Activated naive CD4-positive, alpha-beta T cell treated with anti-CD3 and anti-CD28 coated beads, Interleukin-2, amount 10 ng/mL, durations not matched to agents 7 days and 5 days (primary cell): ENCODE measurements at places on chromosomes 11 and 22.

DNA sequence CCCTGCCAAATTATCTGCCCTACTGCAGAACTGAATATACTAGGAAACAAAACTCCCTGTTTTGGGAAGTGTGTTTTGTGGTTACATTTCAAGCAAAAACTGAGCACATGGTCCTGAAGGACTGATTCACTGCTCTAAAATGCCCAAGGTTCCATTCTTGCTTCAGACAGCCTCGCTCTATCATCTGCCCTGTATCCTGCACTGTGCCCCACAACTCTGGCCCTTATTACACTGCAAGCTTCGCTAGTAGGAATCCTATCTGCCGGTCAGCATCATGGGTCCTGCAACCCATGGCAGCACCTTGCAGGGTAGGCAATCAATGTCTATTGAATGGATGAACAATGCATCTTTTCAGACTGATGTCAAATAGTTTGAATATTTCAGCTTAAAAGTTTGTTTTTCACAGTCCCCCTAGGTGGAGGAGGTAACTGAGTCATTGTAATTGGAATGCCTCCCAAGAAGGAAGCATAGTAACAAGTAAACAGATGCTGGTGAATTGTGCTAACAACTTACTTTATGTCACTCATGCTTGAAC, 21.3 kb downstream of the LAYN start:
- DNase-seq, result no peak

GRCh38 chr22:43996170-43996980, 27.7 kb upstream of the PARVB start:
- DNase-seq, result peak; percentile 82

- DNase-seq, result peak; percentile 39
Observed at GRCh38 chr22:31628969-31629708, 32.9 kb downstream of the PISD start.

DNA sequence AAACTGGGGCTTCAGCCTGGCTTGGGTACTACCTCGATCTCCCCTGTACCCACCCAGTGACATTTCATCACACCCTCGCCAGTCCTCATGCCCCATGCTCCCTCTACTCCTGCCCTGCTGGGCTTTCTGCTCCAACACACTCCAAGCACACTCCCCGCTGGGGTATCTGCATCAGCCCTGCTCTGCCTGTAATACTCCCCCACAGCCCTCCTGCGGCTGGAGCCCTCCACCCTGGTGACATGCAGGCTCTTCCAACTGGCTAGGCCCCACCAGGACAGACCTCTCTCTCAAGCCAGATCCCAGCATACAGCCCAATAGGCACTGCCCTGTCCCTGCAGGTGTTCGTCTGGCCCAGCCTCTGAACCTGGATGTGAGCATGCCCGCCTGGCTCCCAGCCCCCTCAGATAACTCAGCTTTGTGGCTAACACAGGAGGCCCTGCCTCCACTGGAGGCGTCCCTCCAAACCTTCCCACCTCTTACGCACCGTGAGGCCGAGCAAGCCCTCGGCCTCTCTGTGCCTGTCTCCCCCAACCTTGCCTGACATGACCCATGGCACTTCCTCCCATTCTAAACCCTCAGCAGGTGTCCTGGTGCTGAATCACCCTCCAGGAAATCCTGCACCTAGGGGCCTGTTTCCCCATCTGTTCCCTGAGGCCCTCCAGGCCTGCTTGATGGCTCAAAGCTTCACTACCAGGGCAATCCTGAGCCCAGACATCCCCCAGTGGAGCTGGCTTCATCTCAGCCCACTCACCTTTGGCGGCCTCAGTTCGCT, 33.5 kb upstream of the TXNRD2 start:
- no peak for DNase-seq

DNA sequence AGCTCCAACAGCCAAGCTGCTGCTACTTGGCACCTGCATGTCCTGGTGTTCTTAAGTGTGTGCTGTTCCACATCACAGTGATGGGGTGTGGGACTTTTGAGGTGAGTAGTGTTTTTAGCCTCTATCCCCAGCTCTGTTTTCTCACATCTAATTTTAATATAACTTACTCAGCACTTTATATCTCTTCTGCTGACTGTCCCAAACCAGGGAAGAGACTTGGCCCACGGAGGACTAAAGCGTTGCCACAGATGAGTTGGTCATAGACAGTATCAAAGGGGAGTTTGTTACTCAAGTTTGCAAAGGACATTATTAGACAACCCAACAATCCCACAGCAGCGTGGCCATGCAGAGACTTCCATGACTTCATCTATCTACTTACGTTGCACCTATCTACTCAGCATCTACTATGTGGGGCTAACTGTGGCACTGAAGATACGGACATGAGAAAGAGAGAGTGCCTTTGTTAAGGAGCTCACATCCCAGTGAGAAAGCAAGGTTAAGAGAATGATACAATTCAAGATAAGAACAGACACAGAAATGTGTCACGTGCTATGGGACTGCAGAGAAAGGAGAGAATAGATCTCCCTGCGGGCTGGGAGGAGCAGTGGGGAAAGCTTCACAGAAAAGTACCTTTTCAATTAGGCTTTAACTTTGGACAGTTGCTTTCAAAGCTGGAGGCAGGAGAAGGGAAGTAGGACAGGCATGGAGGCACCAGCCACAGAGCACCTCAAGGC, 82.4 kb downstream of the ME3 start:
- no peak for DNase-seq

DNA sequence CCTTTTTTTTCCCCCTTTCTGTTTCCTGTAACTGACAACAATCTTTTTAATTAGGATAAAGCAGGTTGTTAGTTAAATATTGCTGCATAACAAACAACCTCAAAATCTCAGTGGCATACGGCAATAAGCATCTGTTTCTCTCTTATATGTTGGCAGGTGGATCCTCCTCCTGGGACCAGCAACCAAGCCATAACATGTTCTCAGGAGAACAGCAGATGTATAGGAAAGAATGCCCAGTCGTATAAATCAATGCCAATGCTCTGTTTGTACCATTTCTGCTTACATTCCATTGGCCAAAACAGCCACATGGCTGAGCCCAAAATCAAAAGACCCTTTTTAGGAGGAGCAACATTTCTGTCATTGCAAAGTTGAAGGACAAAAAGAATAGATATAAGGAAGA, 445.7 kb downstream of the AASDHPPT start:
- no peak for DNase-seq

DNA sequence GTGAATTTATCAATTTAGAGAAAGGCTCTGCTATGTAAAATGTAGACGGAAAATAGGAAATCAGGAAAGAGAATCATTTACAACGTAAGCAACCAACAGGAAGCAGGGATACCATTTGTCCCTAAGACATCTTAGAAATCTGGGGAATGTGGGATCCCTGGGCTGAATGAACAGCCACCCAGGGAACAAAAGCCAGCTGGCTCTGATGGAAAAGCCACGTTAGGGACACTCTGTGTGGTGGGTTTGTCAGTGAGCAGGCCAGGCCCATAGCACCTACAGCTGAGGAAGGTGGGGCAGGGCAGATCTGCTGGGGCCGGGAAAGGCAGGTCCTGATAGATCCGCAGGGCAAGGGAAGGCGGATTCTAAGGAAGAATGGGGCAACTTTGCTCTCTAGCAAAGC, 87.1 kb upstream of the CSNK2A3 start:
- DNase-seq, result no peak

DNA sequence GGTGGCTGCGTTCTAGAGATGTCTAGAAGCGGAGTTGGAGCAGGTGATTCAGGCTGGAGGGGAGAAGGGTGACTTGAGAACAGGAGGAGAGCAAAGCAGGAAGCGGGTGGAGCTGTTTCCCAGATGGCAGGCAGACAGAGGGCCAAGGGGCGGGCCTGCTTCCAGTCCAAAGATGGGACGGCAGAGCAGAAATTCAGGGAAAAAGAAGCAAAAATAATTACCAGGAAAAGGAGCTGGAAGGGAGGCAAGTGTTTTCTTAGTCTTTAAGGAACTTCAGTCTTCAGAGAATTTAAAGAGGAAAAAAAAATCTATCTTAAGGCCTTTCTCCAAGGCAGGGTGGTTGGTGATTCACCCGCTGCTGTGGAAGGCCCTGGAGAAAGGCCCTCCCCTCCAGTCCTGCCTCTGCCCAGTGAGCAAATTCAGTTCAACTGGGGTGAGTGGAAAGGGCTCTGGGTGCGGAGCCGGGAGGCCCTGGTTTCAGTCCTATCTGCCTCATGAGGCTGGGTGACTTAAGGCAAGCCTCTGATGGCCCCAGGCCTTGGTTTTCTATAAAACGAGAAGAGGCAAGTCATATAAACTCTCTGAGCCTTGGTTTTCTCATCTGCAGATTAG, 4.5 kb upstream of the CREB3L1 start:
- no peak for DNase-seq

GRCh38 chr22:32574958-32575910, 100.6 kb downstream of the FBXO7 start:
- DNase-seq, result no peak

GRCh38 chr22:21978564-21979386, 3.8 kb downstream of the TOP3B start:
- no peak for DNase-seq

- peak; percentile 43 for DNase-seq
Observed at GRCh38 chr22:30187529-30188407, 58.8 kb downstream of the LIF start.
